Amygdala (tissue), 56 donors: ENCODE measurements at places on chromosomes 13 and 19.
A peak's percentile ranks its signal among the peaks of the same experiment; 100 is the strongest.

DNA sequence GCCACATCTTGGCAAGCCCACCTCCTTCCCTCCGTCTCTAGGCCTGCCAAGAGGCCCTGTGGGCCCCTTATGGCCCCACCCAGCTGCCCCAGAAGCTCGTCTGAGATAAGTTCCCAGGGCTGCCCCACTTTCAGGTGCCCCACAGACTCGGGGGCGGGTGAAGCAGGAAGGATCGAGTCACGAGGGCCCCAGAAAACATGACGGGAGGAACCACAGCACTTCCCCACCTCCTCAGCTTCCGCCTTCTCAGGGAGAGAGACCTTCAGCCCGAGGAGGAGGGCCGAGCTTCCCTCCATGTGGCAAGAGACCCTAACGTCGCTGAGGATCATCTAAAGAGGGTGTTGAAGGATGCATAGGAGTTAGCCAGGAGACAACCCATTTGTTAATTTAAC, 4.5 kb upstream of the IL12RB1 start:
- no peak for DNase-seq

DNA sequence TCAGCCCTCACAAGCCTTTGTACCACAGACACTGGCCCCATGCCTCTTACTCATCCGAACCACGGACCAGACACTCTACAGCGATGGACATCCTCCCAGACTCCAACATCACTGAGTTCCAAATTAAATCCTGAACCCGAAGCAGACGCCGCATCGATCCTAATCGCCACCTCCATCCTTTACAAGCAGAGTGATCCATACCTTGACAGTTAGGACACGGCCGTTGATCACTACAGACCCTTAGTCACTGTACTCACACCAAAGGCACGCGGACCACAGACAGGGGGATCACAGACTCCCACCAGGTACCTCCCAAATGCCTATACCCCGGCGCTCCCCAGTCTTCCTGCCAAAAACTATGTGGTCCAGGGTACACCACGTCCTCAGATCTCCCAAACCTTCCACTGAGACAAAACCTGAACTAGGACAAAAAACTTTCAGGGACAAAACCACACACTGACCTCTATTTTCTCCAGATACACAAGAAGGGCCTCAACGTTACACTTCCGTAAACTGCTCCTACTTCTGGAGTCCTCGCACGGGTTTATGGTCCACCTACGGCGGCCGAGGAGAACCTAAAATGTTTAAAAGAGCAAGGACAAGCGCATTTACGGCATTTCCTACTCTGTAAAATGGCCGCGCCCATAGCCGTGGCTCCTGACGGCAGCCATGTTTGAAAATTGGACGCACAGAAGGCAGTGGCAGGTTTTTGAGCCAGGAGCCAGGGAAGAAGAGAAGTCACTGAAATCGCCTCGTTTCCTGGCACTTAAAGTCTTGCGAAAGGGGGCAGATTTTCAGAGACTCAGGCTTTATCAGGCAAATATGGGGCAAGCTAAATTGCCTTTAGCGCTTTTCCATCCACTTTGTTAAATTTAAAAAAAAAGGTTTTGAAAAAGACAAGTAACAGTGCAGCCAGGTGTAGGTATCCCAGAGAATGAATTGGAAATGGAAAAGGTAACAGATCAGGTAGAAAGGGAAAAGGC, at the start of gene ZNF350:
Gene ZNF350 (minus strand): TSS at position 532 of the 983 bp plus-strand sequence. CDS start 12,480 bp downstream, outside the sequence.
- peak; percentile 94 for DNase-seq

- DNase-seq: peak; percentile 32
Observed at GRCh38 chr19:9793071-9793591, 24.6 kb upstream of the ZNF846 start.

- no peak for DNase-seq
Observed at GRCh38 chr19:33841685-33842084, 45.0 kb downstream of the KCTD15 start.

DNA sequence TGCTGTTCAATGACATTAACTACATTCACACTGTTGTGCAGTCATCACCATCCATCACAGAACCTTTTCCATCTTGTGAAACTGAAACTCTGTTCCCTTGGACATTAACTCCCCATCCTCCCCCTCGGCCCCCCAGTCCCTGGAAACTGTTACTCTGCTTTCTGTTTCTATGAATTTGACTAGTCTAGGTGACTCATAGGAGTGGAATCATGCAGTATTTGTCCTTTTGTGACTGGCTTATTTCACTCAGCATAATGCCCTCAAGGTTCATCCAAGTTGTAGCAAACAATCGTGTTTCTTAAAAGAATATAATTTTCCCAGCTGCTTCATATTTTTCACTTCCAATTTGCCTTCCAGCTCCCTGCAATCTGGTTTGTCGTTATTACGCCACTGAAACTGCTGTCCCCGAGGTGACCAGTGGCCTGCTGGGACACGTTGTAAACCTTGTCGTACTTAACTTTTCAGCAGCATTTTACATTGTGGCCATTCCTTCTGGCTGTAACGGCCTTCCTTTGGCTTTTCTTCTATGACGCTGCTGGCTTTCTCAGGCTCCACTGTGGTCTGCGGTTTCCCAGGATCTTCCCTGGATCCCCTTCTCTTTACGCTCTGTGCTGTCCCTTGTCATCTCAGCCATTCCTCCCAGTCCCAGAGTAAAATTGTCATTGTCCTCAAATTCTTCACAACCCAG, 74.0 kb downstream of the DHRS12 start:
- DNase-seq: no peak
